Mesothelial cell of epicardium (in vitro differentiated cells): ENCODE measurements at places on chromosomes 2 and 18.

DNA sequence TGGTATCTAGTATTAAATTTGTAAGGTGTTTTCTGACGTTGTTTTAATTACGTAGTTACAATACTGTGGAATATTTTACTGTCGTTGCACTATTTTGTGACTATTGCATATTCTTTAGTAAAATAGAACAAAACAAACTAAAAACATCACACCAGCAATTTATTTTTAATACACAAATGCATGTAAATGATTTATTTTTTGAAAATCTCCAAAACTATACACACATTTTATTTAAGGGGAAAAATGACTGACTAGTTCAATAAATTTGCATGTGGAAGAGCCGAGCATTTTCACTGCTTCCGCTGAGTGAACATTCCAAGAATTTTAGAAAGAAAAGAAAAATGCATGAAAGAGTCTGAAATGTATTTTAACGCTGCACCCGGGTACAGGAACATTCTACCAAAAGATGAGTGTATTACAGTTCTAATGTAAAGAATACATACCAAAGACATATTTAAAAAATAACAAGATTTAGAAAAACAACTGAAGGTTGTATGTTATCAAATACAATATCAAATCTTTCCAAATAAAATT lies 257.7 kb downstream of the MEIS1 start:
- no peak for DNase-seq

GRCh38 chr2:159921752-159922404 lies 123.9 kb upstream of the CD302 start:
- peak; percentile 80 for DNase-seq

DNA sequence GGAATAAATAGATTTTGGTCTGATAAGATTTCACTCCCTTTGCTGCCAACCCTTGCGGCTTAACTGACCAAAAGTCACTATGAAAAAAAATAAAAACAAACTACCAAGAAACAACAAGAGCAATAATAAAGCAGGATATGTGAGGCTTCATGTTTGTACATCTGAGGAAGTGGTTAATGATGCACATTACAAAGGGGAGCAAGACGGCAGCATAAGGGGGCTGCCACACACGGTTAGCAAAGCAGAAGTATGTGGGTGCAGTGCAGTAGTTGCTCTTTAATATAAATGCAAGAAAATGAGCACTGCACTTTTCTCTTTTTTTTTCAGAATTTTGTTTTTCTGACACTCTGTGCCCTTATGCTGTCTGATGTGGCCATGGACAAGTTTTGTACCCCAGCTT lies 377.1 kb upstream of the CNTNAP5 start:
- no peak for DNase-seq

- no peak for DNase-seq
These were observed 63.5 kb upstream of the RAPGEF4 start for GRCh38 chr2:172672114-172672513.

DNA sequence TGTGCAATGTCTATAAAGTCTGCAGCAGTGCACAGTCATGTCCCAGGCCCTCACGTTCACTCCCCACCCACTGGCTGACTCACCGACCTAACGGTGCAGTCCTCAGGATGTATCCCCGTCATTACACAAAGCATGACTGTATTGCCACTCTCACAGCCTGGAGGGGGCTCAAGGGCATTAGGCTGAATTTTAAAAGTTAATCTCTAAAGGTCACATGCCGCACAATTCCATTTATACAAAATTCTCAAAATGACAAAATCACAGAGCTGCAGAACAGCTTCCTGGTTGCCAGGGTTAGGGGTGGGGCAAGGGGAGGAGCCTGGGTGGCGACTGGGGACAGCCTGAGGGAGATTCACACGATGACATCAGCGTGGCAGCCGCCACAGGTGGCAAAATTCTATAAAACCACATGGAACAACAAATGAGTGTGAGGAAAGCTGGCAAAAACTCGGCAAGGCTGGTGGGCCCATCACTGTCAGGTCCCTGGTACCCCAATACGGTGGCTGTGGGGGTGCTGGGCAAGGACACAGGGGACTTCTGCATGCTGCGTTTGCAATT lies 97.6 kb downstream of the NDUFA10 start:
- DNase-seq = peak; percentile 5

DNA sequence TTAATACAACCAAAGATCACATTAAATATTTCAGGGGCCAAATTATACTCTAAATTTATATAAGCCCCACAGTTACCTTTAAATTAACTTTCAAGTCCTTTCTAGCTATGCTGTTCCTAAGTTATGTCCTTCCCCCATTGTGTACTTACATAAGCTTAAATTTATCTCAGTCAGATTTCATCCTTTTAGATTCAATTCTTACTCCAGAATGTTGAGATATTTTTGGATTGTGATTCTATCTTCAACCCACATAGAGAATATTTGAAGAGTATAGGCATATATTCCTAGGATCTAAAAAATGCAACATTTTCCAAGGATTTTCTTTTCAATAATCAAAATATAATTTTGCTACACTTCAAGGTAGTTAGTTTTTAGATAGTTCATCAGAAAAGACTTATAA lies 242.8 kb downstream of the KCNE4 start:
- no peak for DNase-seq

DNA sequence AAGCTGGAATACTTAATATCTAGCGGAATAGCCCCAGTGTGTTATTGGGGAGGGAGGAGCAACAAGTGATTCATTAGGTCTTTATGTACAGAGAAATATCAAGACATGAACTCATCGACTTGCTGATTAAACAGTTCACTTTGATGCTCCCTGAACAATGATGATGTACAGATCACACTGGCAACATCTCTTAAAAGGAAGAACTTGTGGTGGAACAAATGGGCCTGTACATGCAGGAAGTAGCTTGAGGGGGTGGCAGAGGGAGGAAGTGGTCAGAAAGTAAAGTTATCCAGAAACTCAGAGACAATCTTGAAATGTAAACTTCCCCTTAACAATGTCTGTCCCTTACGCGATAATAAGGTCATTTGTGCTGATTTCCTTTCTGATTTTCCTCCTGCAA lies 90.5 kb downstream of the NXPH2 start:
- DNase-seq = no peak

DNA sequence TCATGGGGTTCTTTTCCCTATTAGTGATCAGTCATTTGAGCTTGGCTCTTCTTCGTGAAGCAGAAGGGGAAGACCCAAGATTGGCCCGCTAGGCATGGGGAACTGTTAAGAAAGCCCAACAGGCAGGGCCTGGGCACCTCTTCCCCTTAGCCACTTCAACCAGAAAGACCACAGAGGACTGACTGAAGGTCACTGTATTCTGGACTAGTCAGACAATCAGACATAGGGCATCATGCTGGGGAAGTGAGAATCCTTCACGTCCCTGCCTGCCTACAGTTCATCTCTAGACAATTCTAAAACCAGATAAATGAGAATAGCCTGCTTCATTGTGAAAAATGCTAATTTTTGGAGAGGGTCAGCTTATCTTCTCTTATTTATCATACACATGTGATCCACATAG lies 28.1 kb downstream of the FAP start:
- no peak for DNase-seq

- DNase-seq = peak; percentile 25
These were observed 18.7 kb downstream of the C2orf92 start for GRCh38 chr2:97688062-97688827.

DNA sequence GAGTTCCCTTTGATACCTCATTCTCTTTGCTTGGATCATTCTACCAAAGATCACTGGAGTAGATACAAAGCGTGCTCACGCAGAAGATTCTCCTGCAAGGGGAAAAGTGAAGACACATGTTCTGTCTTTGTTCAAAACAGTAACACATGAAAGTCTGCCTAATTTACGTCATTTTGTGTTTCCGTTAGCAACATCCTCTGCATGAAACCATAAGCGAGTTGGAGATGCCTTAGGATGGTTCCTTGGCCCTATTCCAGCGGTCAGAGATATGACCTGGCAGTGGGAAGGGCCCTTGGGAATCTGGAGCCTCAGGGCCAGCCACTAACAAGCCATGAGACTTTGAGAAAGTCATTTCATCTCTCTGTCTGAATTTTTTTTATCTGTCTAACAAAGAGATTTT lies 180.9 kb upstream of the TWIST2 start:
- DNase-seq = no peak

DNA sequence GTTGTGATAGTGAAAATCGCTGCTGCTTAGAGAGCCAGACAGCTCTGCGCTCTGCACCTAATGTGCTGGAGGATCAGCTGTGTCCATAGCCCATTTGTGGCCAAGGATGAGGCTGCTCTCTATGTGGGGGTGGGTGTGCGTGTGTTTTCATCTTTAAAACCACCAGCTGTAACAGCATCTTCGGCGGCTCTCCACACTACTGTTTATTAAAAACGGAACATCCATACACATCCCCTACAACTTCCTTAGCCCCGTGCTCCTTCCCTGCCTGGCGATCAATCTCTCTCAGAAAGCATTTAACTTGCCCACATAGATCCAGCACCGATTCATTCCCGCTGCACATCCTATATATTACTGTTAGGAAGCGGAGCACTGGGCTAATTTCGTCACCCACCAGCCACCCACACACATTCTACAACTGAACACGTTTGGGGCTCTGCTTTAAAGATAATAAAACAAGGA lies 1.6 kb downstream of the CELF4 start:
- no peak for DNase-seq

GRCh38 chr2:241976296-241976695 lies 106.8 kb downstream of the RTP5 start:
- DNase-seq = no peak

GRCh38 chr2:56860991-56861390 lies 677.2 kb downstream of the CCDC85A start:
- DNase-seq = no peak

DNA sequence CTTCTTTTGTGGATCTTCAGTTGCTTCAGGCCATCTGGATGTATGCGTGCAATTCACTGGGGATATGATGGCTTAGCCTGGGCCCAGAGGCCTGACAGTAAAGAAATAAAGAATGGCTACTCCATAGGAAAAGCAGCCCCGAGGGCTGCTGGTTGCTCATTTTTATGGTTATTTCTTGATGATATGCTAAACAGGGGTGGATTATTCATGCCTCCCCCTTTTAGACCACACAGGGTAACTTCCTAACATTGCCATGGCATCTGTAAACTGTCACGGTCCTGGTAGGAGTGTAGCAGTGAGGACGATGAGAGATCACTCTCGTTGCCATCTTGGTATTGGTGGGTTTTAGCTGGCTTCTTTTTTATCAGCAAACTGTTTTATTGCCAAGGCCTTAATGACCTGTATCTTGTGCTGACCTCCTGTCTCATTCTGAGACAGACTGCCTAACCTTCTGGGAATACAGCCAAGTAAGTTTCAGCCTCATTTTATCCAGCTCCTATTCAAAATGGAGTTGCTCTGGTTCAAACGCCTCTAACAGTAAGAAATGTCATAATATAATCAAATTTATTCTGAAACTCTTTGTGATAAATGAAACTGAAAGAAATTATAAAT lies 60.5 kb downstream of the DSEL start:
- no peak for DNase-seq

DNA sequence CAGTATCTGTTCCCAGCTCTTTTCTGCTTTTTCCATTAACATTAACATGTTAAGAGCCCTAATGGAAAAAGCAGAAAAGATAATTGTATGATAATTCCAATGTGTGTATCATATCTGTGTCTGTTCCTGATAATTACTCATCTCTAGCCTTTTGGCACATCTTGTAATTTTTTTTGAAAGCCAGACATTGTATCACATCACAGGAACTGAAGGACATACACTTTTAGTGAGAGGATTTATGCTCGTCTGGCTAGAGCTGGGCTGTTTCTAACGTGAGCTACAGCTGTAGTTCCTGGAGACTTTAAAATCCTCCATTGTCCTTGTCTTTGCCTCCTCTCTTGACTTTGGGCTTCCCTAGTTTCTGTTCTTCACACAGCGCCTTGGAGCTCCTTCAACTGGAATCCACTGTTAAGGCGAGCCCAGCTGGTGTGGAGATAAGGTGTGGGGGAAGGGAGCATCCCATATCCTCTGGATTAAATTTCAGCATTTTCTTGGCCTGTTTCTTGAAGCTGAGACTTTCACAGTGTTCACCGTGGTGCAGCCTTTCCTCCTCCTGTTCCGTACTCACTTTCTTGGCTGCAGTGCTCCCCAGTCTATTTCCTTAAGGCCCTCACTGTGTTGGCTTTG lies 211.5 kb downstream of the GALR1 start:
- no peak for DNase-seq

GRCh38 chr18:63421514-63421913 lies 762 bp downstream of the VPS4B start:
- DNase-seq = no peak

DNA sequence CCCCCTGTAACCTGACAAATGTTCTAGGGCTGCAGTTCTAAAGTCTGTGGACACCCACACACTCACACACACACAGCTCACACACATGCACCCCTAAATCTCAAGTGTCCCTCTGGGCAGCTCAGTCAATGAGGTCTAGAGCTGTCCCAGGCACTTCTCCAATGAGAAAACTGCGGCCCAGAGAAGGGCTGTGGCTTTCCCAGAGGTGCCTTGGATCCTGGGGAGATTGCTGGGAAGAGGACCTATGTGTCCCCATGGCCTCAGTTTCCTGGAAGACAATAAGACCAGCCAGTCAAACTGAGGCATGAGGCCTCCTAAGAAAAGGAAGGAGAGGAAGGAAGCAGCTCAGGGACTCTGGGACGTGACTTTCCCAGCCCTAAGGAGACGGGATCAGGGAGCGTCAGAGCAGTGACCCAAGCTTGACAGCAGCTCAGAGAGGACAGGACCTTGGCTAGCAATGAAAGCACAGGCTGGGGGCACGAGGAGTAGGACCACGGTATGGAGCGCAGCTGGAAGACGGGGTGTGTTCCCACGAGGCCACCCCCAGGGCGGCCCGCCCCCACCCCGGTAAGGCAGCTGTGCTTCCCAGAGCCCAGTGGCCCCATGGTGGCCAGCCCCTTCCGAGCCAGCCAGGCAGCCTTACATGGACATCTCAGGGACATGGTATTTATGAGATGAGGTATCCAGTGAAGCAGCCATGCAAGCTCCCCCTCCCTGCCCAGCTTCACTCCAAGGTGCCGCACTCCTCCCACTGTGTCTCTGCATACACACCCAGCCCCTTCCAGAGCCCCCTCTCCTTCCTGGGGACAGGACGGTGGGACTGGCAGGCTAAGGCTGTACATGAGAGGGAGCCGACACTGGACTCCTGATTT lies 46.0 kb downstream of the TNS1 start:
- no peak for DNase-seq

GRCh38 chr2:69311024-69311416 lies 76.0 kb downstream of the GFPT1 start:
- DNase-seq = no peak

GRCh38 chr2:58871469-58872142 lies 630.5 kb upstream of the FANCL start:
- DNase-seq = no peak
